ENCODE measurements at places on chromosomes 5 and 9.

- no peak for DNase-seq
Measured at GRCh38 chr5:1538741-1539392, 15.1 kb upstream of the LPCAT1 start.

DNA sequence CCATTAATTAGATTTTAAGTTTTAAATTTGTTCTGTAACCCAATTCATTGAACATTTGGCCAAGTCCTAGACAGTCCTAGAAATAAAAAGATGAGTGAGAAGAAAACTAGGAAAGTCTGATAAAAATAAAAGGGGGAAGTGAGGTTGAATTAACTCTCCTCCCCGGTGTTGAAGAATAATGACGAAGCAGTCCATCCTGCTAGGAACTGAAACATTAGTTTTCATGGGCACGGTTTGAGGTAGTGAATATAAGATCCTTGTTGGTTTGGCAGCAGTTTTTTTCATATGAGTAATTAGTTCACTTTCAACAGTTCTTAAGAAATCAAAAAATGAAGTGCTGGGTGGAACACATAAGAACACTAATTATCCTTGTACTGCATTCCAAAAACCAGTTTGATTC, 103.1 kb downstream of the MTREX start:
- DNase-seq = no peak

DNA sequence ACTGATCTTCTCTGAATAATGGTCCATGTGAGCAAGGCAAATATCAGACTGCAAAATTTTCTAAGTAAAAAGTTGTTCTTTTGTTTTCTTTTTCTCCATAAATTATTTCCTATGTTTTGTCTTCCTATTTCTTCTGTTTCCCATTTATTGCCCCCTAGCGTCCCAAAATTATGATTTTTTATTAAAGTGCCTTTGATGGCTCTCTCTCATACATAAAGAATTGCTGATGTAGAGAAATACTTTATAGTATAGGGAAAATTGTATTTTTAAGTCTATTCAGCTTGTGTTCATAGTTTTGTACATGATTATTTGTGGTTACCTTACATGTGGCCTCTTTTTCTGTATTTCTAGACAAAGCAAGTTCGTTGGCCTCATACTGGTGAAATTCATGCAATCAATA, 1031.2 kb downstream of the EFNA5 start:
- no peak for DNase-seq

DNA sequence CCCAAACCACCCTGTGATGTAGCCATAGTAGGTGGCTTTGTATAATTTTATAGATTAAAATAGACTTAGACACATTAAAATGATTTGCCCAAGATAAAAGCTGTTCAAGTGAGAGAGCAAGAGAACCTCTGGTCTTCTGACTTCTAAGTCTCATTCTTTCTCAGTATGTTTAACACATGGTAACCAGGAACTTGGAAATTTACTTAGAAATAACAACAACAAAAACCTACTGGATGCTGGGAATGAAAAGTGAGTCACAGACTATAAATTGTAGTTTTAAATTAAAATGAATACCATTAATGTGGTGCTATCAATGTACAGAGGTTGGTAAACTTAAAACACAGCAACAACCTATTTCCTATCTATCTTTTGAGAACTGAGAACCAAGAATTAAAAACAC, 30.4 kb downstream of the HMGCR start:
- DNase-seq = no peak

- no peak for DNase-seq
Measured at GRCh38 chr5:172666251-172666650, 25.2 kb downstream of the NEURL1B start.

- DNase-seq = no peak
Measured at GRCh38 chr5:159313197-159313596, 17.1 kb downstream of the IL12B start.

- no peak for DNase-seq
Measured at GRCh38 chr5:159965031-159965837, 43.7 kb upstream of the TTC1 start.

GRCh38 chr5:26641492-26641891, 396.9 kb downstream of the CDH9 start:
- DNase-seq = no peak

DNA sequence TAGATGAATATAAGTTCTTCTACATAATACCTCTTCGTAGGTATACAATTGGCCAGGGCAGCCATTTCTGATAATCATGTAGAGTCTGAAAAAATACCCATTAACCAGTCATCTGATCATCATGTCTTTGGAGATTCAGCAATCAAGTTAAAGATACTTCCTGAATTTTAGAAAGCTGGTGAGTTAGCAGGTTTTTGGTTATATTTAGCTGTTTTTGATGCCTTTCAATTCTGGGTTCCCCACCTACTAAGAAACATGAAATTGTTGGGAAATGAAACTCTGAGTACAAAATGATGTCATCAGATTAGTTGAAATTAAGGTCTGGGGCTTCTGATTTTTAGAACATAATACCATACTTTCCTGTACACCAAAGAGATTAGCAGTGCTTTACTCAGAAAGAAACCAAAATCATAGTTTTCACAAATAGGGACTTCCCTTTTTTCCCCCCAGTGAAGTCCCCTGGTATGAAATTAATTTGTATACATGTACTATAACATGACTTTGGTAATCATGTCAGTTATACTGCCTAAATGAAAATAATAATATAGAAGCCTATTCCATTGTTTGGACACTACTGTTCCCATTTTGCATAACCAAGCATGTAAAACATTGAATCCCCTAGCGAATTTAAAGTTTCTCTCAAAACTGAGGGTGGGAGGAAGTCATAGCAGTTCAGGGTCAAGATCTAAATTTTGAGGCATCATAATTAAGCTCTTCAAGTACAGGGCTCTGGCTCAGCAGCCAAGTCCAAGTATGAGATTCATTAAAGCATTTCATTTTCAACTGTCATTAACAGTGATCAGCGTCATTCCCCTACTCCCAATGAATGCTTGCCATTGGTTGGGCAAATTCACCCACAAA, 17.9 kb downstream of the PRLR start:
- DNase-seq = no peak

DNA sequence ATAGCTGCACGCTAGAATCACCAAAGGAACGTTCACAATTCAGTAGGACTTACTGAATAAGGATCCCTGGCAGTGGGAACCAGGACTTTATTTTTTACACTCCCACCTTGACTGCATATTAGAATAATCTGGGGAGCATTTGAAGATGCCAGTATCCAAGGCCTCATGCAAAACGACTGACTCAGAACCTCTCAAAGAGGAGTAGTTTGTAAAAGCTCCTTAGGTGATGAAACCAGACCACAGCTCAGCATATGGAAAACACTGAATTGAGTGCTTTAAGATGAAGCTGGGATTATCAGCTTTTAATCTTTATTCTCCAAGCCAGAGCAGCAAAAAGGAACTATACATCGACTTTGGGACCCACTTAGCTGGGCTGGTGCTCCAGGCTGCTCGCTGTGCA, 288.3 kb downstream of the MLLT3 start:
- DNase-seq = no peak

DNA sequence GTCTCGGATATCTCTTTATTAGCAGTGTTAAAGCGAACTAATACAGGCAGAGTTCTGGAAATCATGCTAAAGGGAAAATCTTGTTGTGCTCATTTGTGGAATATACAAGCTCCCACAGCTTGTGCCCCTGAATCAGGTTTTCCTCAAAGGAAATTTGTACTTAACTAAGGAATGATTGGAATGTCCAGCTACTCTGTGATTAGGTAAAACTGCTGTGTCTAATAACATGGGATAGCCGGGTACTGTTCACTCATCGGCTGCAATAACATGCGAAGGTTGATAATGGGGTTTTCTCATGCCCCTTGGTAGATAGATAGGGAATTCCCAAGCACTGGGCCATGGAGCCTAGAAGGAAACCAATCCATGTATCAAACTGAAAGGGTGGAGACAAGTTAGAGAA, 306.7 kb downstream of the NR2F1-AS1 start:
- DNase-seq = no peak

DNA sequence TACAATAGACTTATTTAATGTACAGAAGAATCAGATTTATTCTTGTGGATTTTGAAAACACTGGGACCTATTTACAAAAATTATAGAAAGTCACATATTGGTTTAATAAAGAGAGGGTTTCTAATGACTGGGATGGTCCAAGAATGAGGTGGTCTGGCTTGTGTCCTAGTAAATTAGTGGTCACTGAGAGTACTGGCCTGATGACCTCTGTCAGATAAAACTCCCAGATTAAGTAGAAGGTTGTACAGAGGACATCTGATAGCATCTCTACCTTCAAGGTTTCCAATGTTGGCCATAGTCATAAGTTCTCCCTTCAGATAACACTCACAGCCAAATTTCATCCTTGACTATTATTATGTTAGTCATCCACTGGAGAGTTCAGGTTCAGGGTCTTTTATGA, 692.9 kb downstream of the MTRR start:
- no peak for DNase-seq

DNA sequence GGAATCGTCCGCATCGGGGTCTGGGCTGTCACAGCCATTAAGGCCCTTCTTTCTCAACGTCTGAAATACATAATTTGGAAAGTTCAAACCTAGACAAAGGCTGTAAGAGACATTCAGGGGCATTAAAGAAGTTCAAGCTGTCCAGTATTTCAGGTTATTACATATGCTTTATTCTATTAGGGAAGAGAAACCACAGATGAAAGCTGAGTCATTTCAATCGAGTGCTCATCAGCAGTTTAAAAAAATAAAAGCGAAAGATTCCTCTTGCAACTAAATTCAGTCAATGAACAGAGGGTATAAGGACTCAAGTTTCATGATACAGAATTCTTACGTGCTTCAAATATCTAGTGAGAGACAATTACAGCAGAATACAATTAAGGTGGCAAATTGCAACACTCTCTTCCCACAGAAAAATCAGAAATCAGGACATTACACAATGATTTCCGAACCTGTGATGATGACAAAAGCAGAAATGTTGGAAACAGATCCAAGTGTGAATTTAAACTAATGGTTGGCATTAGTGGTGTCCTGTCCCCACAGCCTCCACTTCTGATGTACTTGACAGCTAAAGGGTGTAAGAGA, 121.6 kb downstream of the MEF2C start:
- DNase-seq = no peak

DNA sequence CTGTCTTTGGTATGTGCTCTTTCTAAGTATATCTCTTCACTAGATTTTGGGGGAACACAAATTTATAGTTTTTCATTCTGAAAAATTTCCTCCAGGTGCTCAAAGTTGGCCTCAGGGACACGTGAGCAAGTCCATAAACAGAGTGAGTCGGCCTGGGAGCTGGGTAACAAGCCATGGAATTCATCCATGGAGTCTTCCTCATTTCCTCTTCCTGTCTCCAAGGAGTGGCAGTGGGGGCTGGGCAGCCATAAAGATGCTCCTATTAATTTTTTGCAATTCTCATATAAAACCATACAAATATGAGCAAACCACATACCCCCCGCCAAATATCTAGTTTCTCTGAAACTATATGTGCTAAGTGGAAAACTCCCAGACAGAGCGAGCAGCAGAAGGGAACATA, 136.6 kb upstream of the OTULINL start:
- DNase-seq = no peak

DNA sequence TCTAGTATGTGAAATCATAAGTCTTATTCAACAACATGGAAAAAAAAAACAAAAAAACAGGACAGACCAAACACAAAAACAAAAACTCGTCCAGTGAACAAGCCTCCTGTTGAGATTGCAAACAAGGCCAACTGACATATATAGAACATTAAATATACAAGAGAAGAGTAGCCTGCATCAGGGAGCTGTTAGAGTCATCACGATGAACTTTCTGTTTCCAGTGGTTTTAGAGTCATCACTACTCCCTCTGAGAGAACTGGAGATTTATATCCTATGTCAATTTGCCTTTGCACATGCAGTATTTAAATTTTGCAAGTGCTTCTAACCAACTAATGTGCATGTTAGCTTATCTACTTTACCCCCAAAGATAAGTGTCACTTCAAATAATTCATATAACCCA, 9.9 kb downstream of the SNCAIP start:
- no peak for DNase-seq

DNA sequence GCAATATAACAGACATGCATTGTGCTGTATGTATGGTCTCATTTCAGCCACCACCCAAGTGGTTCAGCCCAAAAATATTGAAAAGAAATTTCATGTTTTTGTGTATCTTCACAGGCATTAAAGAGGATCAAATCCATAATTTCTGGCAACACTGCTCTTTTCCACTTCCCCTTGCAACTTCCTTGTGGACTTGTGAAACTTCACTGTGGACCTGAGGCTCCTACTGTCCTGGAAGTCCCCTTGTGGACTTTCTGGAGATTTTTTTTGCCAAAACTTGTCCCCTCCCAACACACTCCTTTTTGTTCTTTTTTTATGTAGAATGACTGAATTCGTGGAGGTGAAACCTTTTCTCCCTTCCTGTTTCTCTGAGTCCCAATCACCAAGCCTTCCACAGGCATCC, 14.3 kb downstream of the OTULINL start:
- DNase-seq = no peak

GRCh38 chr5:54702470-54702869, 184.9 kb downstream of the SNX18 start:
- DNase-seq = no peak
